ENCODE measurements at places on chromosomes 1 and 21. TPM values are rescaled to one million over a fixed set of nuclear protein-coding genes. Genes with fewer than 3 reads are reported as not detected.

Gene APOBEC4
- not detected for total RNA-seq

Gene CDC42BPA
- 32.4 TPM for total RNA-seq

Gene CCDC27
- total RNA-seq, result 0.04 TPM

Gene MYOC
- total RNA-seq, result not detected

Gene EPHA10
- total RNA-seq, result 0.15 TPM

Gene CHI3L2
- total RNA-seq, result not detected

Gene OPTC
- 0.30 TPM for total RNA-seq

Gene EDARADD
- 1.3 TPM for total RNA-seq

Gene SRGAP2
- total RNA-seq, result 82.9 TPM

Gene TFAP2E
- total RNA-seq, result 0.94 TPM

Gene FBLIM1
- 95.6 TPM for total RNA-seq

Gene DTL
- total RNA-seq, result 108 TPM

Gene FLG2
- total RNA-seq, result not detected

Gene CACNA1S
- not detected for total RNA-seq

Gene ARHGEF16
- total RNA-seq, result 34.7 TPM

Gene OLIG2
- total RNA-seq, result 0.17 TPM

Gene PPIAL4G
- total RNA-seq, result not detected

All from H7 (cell line).